ENCODE measurements at places on chromosomes 4 and X. TPM values are rescaled to one million over a fixed set of nuclear protein-coding genes. Genes with fewer than 3 reads are reported as not detected.

DRP2 gene
- not detected for total RNA-seq

MSANTD1 gene
- total RNA-seq: not detected

CFAP99 gene
- not detected for total RNA-seq

GRCh38 chr4:70713453-70714078 is 8.2 kb upstream of the RUFY3 start:
- no peak for DNase-seq

- no peak for DNase-seq
These were observed 425.3 kb downstream of the SPRY1 start for GRCh38 chr4:123821861-123822260.

GRCh38 chr4:163121689-163122088 is 45.0 kb downstream of the NAF1 start:
- no peak for DNase-seq

DNA sequence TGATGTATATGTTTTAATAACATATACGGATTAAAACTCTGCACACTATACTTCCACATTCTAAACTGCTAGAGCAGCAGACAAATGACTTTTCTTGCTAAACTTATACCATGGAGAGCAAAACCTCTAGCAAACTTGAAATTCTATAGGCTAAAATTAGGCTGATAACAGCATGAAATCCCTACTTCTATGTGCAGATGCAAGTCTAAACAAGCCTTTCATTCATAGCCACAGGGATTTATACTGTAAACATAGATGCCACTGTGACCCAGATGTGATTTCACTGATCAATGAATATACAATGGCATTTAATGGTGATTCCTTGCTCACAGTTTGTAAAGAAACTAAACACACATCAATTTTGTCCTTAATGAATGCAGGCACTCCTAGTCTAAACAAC is 151.0 kb downstream of the ANTXR2 start:
- DNase-seq: no peak

DNA sequence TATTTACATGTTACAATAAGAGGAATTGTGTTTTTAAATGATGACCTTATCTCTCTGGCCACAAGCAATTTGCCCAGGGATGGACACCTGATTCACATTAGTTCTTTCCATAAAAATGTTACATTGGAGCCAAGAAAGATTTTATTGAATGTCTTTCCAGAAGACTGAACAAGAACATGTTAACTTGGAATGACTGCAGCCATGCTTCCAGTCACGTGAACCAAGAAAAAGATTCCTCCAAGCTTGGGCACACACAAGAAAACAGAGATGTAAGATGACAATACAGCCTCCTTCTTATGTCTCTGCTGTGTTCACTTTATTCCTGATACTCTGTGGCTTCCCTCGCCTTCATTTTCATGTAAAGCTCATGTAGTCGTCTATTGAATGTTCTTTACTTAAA is 737.6 kb downstream of the TRIML1 start:
- no peak for DNase-seq

Data from esophagus squamous epithelium (tissue), 5 donors.